Progenitor cell of endocrine pancreas (in vitro differentiated cells): ENCODE measurements at places on chromosomes 2 and 18.
A peak's percentile ranks its signal among the peaks of the same experiment; 100 is the strongest.

DNA sequence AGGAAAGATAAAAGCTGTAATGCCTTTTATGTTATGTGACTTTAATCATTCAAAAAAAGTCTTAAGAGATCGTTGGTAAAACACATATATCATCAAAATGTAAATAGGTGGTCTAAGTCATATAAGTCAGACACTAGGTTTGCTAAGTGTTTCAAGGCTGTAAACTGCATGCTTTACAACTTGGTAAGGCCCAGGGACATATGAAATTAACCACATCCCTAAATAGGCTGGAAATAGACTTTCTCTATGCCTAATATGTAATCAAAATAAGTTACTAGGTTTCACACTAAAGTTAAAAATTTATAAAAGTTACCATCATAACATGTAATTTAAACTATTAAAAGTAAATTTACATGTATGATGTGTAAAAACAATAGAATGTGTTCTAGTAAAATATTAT, 946.3 kb upstream of the LRATD1 start:
- H3K27ac ChIP-seq, result no peak overlapping the region
- peaks cover 3% of the 10 kb centered on the region for H3K4me1 ChIP-seq
- H3K36me3 ChIP-seq, result no peaks in the 10 kb centered on the region
- H3K4me3 ChIP-seq, result no peak overlapping the region
- H3K27me3 ChIP-seq, result no peaks in the 10 kb centered on the region

DNA sequence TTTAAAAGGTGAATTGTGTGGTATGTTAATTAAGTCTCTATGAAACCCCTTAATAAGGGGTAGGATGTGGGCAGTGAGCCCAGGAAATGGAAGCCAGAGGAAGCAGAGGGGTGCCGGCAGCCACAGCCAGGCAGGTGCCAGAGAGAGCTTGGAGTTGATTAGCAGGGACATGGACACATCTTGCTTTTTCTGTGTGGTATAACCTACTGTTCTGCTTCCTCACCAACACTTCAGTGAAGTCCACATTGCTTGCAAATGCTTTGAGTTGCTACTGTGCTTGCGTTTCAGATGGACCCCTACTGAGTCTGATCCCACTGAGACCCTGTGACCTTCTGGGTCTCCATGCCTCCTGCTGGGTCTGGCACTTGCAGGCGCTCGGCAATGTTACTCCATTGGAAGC, 30.3 kb upstream of the ARHGEF4 start:
- H3K4me3 ChIP-seq, result no peak overlapping the region
- no peak for DNase-seq
- H3K36me3 ChIP-seq, result no peaks in the 10 kb centered on the region
- no peak overlapping the region for H3K27ac ChIP-seq
- peaks cover 14% of the 10 kb centered on the region for H3K27me3 ChIP-seq
- no peaks in the 10 kb centered on the region for H3K4me1 ChIP-seq

GRCh38 chr2:191155608-191156071, 4.8 kb upstream of the STAT4 start:
- H3K36me3 ChIP-seq, result peaks cover 1% of the 10 kb centered on the region
- H3K4me1 ChIP-seq, result peaks cover 13% of the 10 kb centered on the region
- H3K27ac ChIP-seq, result no peak overlapping the region
- DNase-seq, result no peak

DNA sequence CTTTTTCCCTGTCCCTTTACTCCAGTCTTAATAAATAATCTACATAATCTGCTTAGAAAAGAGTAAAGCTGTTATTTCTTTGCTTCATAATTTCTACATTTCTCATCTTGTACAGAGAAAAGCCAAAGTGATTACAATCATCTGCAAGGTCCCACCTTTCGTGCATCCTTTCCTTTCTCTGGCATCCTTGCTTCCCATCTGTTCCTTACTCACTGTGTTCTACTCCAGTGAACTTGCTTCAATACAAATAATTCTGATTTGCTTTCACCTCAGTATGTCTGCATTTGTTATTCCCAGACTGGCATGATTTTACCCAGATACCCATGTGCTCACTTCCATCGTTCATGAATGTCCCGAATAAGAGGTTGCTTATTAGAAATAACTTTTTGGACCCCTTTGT, 99.4 kb upstream of the DSEL start:
- H3K36me3 ChIP-seq, result no peaks in the 10 kb centered on the region
- H3K4me3 ChIP-seq, result no peak overlapping the region
- H3K27me3 ChIP-seq, result no peaks in the 10 kb centered on the region
- H3K27ac ChIP-seq, result no peak overlapping the region
- H3K4me1 ChIP-seq, result peaks cover 23% of the 10 kb centered on the region

DNA sequence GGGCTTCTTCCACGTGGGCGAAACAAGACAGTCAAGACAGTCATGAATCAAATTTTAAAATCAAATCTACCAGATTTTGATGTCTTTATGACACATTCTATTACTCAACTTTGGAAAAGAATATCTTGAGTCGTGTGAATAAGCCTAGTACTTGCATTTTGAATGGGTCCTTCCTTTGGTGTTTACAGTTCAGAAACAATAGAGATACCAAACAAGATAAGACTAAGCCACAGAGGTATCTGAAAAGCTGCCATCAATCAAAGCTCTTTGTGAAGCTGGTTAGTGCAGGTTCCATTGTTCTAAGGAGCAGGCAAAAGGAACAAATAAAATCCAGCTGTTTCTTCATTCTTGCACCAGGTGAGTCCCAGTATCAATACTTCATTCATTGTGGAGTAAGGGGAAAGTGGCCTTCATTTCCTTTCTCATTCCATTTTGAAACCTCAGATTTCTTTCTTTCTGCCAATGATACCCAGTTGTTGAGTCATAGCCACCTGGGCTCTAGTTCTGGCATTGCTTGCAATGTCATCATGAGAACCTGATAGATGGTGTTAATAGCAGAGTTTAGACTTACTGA, 151.7 kb upstream of the L3MBTL4 start:
- no peaks in the 10 kb centered on the region for H3K36me3 ChIP-seq
- no peaks in the 10 kb centered on the region for H3K27me3 ChIP-seq
- peak overlapping the region; percentile 34 for H3K27ac ChIP-seq

DNA sequence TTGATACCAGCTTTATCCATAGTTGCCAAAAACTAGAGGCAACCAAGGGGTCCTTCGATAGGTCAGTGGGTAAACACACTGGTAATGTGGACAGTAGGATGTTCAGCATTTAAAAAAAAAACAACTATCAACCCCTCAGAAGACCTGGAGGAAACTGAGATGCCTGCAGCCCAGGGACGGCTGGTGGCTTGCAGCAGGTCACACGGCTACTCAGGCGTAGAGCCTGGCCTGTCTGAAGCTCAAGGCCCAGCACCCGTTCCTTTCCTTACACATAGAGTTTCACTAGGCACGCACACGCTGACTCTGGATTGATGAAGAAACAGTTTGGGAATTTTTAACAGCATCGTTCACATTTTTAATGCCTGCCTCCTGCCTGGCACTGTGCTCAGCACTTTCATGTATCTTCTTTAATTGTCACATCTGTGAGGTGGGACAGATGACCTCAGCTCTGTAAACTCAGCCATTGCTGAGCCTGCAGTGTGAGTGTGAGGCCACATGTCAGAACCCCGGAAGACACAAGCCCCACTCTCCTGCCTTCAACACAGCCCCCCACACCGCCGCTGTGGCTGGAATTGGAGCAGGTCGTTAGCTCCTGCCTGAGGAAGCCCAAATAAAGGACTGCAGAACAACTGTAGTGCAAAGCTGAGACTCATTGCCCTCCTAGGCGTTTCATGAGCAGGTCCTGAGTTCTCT, 40.7 kb downstream of the TRAPPC12 start:
- no peak overlapping the region for H3K27ac ChIP-seq
- no peaks in the 10 kb centered on the region for H3K27me3 ChIP-seq
- H3K4me1 ChIP-seq, result peaks cover 8% of the 10 kb centered on the region
- H3K36me3 ChIP-seq, result peaks cover 17% of the 10 kb centered on the region
- no peak overlapping the region for H3K4me3 ChIP-seq

GRCh38 chr2:231717281-231718171, 9.2 kb downstream of the PTMA start:
- peak overlapping the region; percentile 49 for H3K27ac ChIP-seq
- no peak overlapping the region for H3K4me3 ChIP-seq

GRCh38 chr2:182618672-182619079, 97.4 kb upstream of the DNAJC10 start:
- H3K4me3 ChIP-seq, result no peak overlapping the region
- H3K4me1 ChIP-seq, result peaks cover 7% of the 10 kb centered on the region
- no peak overlapping the region for H3K27ac ChIP-seq

DNA sequence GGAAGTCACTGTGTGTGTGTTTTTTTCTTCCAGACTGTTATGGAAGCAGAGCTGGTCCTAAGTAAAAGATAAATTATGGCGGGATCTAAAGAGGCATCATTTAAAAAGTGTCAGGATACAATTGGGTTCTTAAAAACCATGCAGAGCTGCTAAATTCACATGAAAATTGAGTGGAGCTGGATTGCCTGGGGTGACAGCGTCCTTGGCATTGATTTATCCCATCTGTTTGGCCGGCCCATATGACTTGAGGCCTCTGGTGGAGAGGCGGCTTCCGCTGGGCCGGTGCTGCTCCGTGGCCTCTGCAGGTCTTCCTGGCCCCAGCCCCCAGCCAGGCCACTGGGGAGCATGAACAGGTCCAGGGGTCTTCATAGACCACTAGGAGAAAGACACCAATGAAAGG, 165.5 kb downstream of the GLI2 start:
- H3K36me3 ChIP-seq, result no peaks in the 10 kb centered on the region
- H3K27ac ChIP-seq, result no peak overlapping the region
- H3K4me1 ChIP-seq, result peaks cover 15% of the 10 kb centered on the region
- no peak overlapping the region for H3K4me3 ChIP-seq

DNA sequence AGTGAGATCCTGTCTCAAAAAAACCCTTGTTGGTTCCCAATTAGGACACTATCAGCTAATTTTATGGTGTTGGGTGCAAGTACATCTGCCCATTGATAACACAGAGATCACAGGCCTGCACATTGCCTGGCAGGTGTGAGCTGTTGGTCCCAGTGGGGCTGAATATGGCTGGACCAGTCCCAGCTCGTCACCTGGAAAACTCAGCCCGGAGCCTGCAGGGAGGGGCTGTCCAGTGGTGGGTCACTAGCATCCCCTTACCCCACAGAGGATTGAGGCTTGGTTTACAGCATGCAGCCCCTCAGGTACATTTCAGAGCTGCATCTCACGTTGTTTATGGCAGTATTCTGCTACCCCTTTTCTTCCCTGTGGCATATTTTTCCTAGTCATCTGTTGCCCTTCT, 40.8 kb upstream of the CHMP1B start:
- no peaks in the 10 kb centered on the region for H3K36me3 ChIP-seq
- no peak overlapping the region for H3K27ac ChIP-seq
- no peak overlapping the region for H3K4me3 ChIP-seq

DNA sequence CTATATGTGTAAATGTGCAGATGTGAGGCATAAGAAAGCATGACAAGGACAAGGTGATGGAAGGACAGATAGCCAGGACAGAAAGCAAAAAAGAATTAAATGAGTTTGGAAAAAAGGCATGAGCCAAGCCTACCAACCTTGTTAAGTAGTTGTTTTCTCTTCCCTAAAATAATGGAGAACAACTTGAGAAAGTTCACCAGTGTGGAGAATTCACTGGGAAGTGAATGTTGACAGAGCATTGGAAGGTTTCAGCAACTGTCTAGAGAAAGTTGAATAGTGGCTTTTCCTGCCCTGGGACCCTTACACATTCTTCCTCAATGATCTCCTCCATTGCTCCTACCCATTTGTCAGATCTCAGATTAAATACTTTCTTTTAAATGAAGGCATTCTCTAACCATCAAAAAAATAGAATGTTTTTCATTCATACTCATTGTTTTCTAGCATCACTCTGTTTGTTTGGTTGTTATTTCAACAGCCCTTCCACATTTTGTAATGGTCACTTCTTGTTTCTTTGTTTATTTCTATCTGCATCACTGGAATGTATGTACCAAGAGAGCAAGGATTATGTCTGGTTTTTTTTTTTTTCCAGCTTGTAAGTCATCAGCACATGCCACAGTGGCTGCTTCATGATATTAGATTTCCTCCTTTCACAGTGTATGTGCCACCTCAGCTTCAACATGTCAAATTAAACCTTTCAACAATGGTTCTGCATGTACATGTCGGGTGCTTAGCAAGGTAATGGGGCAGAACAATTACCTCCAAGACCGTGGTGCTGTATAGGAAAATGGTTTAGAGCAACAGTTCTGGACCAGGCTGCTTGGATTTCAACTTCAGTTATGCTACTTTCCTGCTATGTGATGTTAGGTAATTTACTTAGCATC, 586.0 kb upstream of the VRK2 start:
- no peak overlapping the region for H3K27ac ChIP-seq
- no peaks in the 10 kb centered on the region for H3K36me3 ChIP-seq
- H3K27me3 ChIP-seq, result no peaks in the 10 kb centered on the region
- no peaks in the 10 kb centered on the region for H3K4me1 ChIP-seq

DNA sequence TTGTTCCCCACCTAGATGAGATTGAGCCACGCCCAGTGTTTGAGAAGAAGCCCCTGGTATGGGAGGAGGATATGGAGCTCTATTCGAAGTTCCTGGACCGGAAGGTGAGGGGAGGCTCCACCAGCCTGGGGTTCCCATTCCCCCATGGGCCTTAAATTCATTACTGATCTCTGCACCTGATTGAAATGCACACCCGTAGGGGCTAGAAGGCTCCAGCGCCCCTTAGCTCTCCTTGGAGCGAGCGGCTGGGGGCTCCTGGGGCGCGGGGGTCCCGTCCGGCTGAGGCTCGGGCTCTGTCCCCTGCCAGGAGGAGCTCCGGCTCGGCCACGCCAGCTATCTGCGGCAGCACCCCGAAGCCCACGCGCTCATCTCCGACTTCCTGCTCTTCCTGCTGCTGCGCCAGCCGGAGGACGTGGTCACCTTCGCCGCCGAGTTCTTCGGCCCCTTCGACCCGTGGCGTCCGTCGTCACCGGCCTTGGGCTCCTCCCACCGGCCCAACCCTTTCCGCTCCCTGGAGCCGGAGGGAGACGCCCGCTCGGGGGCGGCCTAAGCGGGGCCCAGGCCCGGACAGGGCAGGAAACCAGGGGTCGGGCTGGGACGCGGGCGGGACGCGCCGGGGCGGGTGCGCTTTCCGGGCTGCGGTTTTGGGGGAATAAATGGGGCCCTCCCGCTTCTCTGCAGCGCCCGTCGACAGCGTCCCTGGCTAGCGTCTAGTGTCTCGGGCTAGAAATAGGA, 10.9 kb downstream of the CATIP start:
- peak overlapping the region; percentile 85 for H3K27ac ChIP-seq
- DNase-seq, result peak; percentile 68
- H3K4me3 ChIP-seq, result peak overlapping the region; percentile 74

DNA sequence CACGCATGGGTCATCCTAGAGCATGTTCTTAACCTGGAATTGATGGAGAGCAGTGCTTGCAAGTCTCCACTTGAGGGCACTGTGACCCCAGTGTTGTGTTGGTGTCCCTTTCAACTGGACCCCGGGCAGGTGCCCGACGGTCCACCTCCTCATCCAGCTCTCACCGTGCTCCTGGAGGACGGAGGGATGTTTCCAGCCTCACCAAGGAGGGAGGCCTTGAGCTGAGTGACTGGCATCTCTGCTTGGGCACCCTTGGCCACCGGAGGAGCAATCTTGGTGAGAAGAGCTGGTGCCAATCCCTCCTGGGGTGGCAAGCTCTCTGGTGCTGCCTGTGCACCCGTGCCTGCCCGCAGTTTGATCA, 45.4 kb upstream of the ASB18 start:
- DNase-seq, result peak; percentile 22
- H3K4me1 ChIP-seq, result no peaks in the 10 kb centered on the region
- H3K27me3 ChIP-seq, result peaks cover 3% of the 10 kb centered on the region
- no peak overlapping the region for H3K4me3 ChIP-seq

- H3K27me3 ChIP-seq, result no peaks in the 10 kb centered on the region
- H3K27ac ChIP-seq, result no peak overlapping the region
- H3K4me1 ChIP-seq, result no peaks in the 10 kb centered on the region
- H3K36me3 ChIP-seq, result no peaks in the 10 kb centered on the region
- no peak overlapping the region for H3K4me3 ChIP-seq
- no peak for DNase-seq
Observed at GRCh38 chr2:57936216-57936615, 110.4 kb upstream of the VRK2 start.

- no peaks in the 10 kb centered on the region for H3K27me3 ChIP-seq
- H3K4me3 ChIP-seq, result no peak overlapping the region
- peaks cover 7% of the 10 kb centered on the region for H3K4me1 ChIP-seq
Observed at GRCh38 chr2:229884775-229885699, 36.8 kb downstream of the TRIP12 start.
